PC-3 (cell line): ENCODE measurements at places on chromosomes 1 and 21. TPM values are rescaled to one million over a fixed set of nuclear protein-coding genes. Genes with fewer than 3 reads are reported as not detected.

Gene SPRR4
- not detected in 2 replicates for total RNA-seq

Gene LEMD1
- 4.0 TPM in 1 of 2 replicates, not detected in the other for total RNA-seq

DNA sequence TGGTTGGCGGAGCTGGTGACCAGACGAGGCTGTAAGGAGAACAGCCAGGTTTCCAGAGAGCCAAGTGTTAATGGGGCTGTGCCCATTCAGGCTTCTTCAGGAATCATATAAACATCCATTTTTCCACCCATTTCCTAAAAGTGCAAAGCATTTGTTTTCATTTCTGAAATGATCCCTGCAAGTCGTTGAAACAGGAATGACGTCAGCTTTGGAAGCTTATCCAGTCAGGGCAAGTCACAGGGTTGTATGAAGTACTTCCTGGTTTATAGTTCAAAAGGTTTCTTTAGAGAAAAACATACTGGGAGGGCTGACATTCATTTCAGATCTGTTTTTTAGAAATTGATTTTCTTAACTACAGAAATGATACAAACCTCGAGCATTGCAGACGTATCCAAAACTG is 29.2 kb downstream of the IGSF5 start:
- no peak for DNase-seq

DNA sequence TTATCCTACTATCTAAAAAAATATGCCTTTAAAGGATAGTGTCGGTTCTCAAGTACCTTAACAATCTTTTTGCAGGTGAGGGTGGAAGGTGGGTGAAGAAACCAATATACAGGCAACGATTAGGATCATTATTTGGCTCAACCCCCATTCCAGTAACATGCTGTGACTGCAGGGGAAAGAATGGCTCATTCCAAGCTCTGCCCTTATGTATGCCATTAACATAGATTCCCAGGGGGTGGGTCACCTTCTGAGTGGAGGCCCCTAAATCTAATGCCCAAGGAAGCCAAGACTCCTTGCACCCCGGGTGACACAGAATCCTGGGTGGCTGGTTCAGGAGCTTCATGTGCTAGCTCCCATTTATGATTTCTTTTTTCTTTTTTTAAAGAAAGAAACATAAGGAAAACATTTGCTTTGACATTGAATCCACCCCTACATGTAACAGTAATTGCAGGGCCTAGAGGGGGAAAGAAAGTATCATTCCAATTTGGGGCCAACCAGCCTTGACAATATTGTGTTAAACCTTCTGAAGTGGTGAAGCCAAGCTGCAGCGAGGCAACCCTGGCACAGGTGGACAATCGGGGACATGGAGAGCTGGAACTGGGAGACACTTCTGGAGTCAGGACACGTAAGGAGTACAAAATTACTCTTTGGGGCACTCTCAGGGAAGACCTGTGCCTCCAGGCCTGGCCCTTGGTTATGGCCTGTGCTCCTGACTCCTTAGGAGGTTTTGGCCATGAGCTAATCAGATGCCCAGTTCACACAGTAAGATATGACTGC is 200.3 kb downstream of the PBX1 start:
- no peak for DNase-seq

DNA sequence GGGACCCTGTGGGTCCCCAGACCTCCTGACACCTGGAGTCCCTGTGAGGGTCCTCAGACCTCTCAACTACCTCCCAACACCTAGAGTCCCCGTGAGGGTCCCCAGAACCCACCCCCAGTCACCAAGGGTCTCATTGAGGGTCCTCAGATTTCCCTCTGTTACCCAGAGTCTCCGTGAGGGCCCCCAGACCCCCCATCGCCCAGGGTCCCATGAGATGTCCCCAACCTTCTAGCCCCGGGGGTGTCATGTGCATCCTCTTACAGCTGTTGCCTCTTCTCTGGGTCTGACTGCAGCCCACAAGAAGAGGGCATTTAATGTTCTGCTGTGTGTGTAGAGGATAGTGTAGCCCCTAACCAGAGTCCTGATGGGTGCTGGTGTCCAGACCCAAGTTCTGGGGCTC is 2.0 kb upstream of the GJC2 start:
- DNase-seq, result no peak

- DNase-seq, result no peak
These were observed 223.6 kb upstream of the ADGRL2 start for GRCh38 chr1:81577004-81577697.

GRCh38 chr1:38815903-38816627 is 43.5 kb downstream of the RRAGC start:
- DNase-seq, result no peak

DNA sequence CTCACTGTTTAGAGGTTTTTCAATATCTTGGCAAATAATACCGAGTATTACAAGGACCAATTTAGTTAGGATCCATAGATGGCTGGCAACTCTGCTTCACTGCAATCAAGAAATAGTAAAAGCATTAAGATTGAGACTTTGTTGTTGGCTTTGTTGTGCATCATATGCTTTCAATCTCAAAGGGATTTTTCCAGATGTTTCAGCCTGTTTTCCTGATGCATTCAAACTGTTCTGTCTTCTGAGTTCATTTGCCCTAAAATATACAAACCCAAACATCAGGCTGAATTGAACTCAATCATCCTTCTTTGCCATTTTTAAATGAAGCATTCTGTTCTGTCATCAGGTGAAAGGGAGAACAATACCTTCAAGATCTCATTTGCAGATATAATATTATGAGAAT is 248.7 kb downstream of the TTLL7 start:
- DNase-seq, result no peak

- peak; percentile 60 for DNase-seq
These were observed 98.3 kb downstream of the ABCA4 start for GRCh38 chr1:94022471-94023189.

DNA sequence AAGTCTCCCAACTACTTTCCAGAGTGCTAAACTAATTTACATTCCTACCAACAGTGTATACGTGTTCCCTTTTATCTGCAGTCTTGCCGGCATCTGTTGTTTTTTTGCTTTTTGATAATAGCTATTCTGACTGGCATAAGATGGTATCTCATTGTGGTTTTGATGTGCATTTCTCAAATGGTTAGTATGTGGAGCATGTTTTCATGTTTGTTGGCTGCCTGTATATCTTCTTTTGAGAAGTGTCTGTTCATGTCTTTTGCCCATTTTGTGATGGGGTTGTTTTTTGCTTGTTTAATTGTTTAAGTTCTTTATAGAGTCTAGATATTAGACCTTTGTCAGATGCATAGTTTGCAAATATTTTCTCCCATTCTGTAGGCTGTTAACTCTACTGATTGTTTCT is 46.6 kb downstream of the MAST2 start:
- DNase-seq, result no peak

GRCh38 chr1:51570063-51570710 is 46.7 kb upstream of the OSBPL9 start:
- peak; percentile 71 for DNase-seq

Gene COL9A2
- total RNA-seq, result 4.4 and 7.0 TPM in 2 replicates

Gene CYP4Z1
- not detected in 2 replicates for total RNA-seq

Gene AGT
- total RNA-seq, result 0.35 TPM in 1 of 2 replicates, not detected in the other

DNA sequence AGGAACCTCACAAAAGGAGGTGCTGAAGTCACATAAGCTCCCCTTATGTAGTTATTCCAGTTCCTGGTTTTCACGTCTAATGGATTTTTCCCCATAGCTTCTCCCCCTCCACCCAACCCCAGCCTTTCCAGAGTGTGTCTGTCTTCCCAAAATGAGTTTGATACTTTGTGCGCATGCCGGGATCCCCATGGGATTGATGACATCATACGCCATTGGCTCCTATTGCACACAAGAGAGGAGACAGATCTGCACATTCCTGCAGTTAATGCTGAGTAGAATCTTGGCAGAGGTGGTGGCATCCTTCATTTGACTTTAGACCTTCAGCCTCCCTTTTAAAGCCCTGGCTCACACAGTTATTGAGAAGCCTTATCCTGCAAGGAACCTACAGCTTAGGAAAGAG is 71.4 kb downstream of the DDR2 start:
- DNase-seq, result no peak

Gene MORN1
- total RNA-seq, result 11.2 and 30.5 TPM in 2 replicates

Gene CHIT1
- 0.06 TPM in 1 of 2 replicates, not detected in the other for total RNA-seq

Gene CLCNKB
- not detected in 2 replicates for total RNA-seq

DNA sequence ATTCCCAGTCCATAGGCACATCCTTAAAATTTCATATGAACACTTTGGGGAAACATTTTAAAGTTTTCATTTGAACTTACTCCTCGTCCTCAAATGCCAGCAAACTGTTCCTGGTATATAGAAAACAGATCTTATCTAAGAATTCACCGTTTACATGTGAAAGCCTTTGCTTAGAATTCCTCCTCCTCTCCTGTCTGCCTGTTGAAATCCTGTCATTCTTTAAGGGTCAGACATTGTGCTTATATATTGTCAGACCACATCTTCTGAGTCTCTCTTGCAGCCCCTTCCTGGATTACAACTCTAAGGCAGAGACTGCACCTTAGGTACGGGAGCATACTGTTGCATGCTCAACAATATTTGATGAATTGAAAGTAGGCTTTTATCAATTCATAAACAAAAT is 239.7 kb downstream of the SMYD3 start:
- DNase-seq, result no peak

Gene OR2G6
- not detected in 2 replicates for total RNA-seq

Gene GJA4
- total RNA-seq, result not detected in 2 replicates

DNA sequence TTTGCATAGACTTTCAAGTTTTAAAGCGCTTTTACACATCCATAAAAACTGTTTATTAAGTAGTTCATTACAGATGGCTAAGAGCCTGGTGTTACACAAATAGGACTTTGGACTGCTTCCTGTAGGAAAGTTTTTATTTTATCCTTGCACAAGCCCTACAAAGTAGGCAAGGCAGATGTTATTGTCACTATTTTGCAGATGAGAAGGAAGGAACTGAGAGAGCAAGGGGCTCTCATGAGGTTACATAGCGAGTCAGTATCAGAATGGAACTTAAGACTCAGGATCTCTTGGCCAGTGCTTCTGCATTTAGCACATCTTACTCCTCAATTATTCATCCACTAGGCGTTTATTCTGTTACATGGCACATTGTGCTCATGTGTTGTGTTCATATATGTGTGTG is 2.6 kb upstream of the MAPKAPK2 start:
- DNase-seq, result no peak

DNA sequence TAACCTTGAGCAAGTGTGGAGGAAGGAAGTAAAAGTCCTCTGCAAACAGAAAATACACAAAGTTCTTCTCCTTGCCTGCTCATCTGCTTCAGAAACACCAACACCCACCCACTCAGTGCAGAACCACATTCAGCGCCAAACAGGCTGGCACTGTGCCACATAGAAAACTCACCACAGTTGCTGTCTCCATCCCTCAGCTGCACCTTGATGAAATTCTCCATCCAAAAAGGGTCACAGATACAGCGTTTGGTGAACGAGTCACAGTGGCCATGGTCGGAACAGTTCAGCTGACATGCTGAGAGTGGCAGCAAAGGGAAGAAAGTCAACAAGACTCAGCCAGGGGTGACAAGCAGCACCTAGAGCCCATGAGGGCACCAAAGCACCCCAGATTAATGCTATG is 114.5 kb downstream of the KIAA0319L start:
- DNase-seq, result no peak

GRCh38 chr1:200364091-200364759 is 45.6 kb downstream of the ZNF281 start:
- DNase-seq, result peak; percentile 56

Gene MTOR
- 48.0 and 53.6 TPM in 2 replicates for total RNA-seq

DNA sequence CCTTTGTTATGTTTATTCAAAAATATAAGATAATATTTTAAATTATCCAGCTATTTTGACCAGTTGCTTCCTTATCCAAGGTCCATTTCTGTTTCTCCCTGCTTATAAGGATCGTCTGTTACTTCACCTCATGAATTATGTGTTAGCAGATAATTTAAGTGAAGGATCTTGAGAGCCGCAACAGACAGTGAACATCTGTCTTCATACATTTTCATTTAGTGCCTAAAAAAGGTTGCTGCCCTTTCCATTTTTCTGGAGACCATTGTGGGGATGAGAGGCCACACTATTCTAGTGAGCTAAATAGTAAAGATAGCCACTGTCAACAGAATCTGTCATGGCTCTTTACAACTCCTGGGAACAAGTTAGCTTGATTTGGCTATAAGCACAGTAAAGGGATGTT is 154.0 kb downstream of the CLEC20A start:
- no peak for DNase-seq

DNA sequence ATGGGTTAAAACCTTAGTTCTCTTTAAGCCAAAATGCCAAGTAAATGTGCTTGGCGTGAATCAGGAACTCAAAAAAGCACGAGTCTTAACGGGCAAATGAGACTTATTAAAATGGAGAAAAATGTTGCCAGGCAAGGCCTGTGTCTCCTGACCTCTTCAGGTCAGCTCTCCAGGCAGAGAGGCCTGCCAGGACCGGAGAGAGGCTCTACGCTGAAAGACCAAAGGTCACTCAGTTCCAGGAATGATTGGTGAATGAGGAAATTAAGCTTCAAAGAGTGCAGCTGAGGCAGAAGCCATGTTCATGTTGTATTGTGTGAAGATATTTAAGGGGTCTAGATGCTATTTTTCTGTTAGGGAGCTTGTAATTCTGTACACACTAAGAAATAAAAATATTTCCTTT is 66.6 kb downstream of the SPAG17 start:
- DNase-seq, result no peak

GRCh38 chr1:163897412-163898155 is 575.8 kb downstream of the NUF2 start:
- DNase-seq, result no peak

Gene CNST
- 13.5 and 15.0 TPM in 2 replicates for total RNA-seq
